Stimulated activated CD4-positive, alpha-beta T cell treated with anti-CD3 and anti-CD28 coated beads, Interleukin-15, amount 100 ng/mL, for 48 hours (primary cell): ENCODE measurements at places on chromosomes 6 and 20.

- DNase-seq, result no peak
These were observed 22.6 kb downstream of the BPIFB1 start for GRCh38 chr20:33305589-33306057.

- DNase-seq, result no peak
These were observed 54.4 kb upstream of the SIRPG start for GRCh38 chr20:1711826-1712601.

DNA sequence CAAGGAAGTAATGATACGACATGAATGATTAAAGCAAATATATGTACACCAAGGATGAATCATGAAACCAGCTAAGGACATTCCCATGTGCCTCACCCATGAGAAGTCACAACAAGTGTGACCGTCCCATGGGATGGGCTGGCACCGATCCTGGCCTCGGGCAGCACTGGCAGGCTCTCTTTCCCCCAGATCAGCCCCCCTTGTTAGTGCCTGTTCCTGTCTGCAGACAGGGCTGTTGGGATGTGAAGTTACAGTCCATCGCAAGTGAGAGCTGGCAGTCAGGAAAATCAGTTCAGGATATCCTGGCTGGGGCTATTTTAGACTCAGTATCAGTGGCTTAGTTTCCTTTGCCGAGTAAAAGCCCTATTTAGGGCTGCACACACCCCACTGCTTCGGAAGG is 129.2 kb upstream of the SNX9 start:
- no peak for DNase-seq

GRCh38 chr6:117739869-117740268 is 64.6 kb downstream of the NUS1 start:
- DNase-seq, result no peak

DNA sequence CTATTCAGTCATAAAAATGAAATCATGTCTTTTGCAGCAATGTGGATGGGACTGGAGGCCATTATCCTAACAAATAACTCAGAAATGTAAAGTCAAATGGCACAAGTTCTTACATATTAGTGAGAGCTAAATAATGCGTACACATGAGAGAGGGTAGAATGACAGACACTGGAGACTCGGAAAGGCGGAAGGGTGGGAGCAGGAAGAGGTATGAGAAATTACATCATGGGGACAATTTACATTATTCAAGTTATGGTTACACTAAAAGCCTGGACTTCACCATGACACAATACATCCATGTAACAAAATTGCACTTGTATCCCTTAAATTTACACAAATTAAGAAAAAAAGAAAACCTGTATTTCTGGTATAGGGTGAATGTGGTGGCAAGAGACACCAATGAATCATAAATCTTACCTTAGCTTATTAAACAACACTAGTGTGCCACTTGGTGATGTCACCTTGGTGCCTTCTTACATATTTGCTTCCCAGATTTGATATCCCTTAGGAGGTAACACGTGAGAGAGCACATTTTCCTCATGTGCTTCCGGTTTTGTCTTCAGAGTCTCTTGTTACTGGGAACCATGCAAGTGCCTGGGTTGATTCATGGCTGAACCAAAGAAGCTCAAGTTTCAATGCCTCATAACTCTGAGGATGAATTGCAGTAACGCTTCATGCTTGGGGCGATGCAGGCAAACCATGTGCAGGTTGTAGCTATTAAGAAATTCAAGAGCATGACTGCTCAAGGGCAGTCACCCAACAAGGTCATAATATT is 84.6 kb downstream of the DCDC2 start:
- DNase-seq, result no peak

DNA sequence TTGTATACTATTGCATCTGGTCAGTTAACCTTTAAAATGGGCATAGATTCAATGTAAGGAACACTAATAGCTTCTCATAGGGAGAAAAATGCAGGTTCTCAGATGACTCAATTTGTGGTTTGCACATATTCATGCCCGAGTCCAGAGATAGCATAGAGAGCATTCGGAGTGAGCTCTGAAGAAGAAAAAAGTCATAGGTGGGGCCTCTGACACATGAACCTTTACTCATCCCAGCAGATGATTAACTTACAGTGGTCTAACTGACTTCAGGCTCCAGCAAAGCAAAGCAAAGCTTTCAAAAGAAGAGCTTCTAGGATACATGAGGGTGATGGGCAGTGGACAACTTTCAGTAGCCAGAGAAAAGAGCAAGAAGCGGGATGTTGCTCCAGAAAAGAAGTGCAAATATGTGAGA is 55.3 kb upstream of the BTN3A2 start:
- no peak for DNase-seq

- no peak for DNase-seq
These were observed 3.9 kb downstream of the ATXN1 start for GRCh38 chr6:16757332-16757731.

- no peak for DNase-seq
These were observed 574.2 kb downstream of the KHDRBS2 start for GRCh38 chr6:61711849-61712248.

- no peak for DNase-seq
These were observed 32.1 kb downstream of the DAAM2 start for GRCh38 chr6:39824030-39824926.

DNA sequence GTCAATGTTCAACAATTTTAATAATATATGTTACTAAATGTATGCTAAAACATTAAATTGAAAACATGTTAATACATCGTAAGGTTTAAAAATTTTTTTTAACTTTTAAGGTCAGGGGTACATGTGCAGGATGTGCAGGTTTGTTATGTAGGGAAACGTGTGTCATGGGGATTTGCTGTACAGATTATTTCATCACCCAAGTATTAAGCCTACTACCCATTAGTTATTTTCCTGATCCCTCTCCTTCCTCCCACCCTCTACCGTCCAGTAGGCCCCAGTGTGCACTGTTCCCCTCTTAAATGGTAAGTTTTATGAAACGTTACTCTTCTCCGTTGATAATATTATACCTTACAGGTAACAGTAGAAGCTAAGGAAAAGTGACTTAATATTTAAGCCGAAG is 15.8 kb downstream of the PDE7B start:
- no peak for DNase-seq

DNA sequence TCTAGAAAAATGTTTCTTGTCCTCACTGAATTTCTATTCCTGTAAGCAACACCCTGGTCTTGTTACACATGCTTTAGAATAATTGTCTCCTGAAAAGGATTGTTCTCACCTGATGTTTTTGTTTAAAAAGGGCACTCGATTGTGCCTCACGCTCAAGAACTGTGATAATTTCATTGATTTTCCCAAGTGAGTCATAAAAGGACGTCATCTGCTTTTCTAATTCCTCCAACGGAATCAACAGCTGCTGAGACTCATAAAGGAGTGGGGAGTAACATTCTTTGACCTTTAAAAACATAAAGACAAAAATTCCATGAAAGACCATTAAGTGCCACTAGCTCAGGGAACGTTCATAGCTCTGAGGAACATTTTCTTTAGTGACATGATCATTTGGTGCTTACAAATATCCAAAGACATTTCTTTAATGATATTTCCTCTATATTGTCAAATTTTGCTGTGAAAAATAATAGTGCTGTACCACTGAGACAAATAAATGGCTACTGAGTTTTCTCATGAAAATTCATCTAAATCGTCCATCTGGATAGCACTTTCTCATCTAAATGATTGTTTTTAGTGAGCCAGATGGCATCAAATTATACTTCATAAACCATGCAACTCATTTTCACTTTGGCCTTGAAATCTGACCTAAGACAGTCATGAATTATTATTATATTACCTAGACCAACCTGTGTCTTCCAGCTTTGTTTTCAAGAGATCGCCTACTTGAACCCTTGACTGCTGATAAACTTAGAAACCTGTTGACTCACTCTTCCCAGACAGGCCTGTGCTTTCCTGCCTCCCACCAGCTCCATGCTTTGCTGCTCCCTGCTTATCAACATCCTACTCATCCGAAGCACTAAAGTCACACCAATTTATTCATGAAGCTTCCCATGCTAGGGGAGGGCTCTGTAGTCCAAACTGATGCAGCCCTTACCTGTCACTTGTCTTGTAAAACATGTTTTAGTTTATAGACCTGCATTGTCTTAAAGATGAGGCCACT is 178.2 kb downstream of the SYNE1 start:
- DNase-seq, result no peak

GRCh38 chr6:79373880-79374279 is 139.4 kb upstream of the HMGN3 start:
- no peak for DNase-seq

DNA sequence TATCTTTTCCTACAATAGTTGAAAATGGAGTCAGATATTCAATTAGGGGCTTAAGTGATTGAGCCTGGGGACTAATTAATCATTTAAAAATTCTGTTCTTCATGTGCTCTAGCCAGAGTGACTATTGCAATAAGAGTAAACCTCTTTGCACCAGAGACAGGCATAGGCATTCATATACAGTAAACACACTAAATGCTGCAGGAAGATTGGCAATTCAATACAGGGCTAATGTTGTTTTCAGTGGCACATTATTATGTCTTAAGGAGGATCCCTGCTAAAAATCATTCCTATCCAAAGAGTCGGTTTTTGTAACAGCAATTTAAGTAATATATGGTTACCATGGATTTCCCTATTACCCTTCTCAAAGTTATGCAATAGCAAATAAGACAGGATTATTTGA is 1.2 kb downstream of the PDE7B start:
- DNase-seq, result no peak

DNA sequence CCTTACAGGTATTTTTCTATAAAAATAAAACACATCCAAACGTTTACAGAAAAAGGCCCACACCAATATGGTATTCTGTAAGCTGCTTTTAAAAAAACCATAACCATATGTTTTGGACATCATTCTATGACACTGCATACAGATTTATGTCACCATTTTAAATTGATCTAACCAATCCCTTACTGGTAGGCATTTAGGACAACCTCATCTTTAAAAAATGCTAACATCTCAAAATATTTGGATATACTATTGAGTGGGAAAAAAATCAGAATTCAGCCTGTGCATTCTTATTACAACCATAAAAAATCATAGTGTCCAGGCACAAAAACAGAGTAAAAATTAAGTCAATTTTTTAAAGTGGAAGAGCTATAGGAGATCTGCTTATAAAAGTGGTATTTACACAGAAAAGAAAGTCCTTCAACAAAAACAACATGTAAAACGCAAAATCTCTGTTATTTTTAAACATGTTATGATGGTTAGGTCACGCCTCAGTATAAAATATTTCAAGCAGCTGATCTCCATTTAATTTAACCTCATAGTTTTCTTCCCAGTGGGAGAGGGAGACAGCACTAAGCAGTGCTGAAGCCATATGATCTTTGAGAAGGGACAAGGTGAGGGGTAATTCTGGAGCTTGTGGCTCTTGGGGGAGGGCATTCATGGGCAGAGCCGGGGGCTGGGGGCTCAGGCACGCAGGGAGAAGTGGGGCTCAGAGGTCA is 21.2 kb downstream of the TRAM2 start:
- no peak for DNase-seq

GRCh38 chr6:92047152-92047850 is 1372.1 kb downstream of the EPHA7 start:
- DNase-seq, result no peak

- no peak for DNase-seq
These were observed 23.0 kb upstream of the SLC22A7 start for GRCh38 chr6:43274916-43275597.

DNA sequence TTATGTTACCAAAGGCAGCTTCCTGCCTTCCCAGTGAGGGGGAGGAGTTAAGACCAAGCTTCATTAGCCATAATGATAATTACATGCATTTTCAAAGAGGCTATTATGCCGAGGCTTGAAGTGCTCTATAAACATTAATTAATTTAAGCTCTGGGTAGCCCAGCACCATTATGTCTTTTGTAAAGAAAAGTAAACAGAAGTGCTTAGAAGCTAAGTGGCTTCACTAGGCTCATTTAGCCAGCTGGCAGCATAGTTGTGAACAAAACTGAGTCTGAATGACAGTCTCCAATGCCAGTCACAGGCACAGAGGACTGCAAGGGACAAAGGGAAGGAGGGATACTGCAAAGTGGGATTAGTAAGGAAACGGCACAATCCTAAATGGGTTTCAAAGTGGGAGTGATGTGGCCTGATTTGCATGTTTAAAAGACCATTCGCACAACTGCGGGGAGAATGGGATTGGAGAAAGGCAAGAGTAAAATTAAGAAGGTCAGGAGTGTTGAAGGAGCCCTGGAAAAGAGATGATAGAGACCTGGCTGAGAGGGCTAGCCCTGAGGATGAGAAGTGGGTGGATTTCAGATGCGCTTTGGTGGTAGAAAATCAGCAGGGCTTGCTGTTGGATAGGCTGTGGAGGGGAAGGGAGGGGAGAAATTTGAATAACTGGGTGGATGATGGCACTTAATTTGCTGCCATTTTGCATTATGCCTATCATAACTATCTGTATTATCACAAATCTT is 20.1 kb upstream of the ISM1 start:
- no peak for DNase-seq

DNA sequence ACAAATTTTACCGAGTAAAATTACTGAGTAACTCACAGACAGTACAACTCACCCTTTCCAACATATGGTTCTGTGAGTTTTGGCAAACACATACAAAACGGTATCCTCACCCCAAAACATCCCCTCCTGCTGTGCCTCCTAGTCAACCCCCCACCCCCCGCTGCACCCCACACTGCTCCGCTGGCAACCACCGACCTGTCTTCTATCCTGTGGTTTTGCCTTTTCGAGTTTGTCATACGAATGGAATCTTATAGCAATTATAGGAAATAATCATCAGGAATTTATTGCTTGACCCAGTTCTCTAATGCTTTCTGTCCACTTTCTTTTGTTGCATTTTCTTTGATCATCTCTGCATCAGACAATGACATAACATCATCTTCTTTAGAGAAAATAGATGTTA is 312.3 kb downstream of the KIF16B start:
- DNase-seq, result no peak

- DNase-seq, result no peak
These were observed 25.8 kb upstream of the SLC9A8 start for GRCh38 chr20:49786668-49787370.

DNA sequence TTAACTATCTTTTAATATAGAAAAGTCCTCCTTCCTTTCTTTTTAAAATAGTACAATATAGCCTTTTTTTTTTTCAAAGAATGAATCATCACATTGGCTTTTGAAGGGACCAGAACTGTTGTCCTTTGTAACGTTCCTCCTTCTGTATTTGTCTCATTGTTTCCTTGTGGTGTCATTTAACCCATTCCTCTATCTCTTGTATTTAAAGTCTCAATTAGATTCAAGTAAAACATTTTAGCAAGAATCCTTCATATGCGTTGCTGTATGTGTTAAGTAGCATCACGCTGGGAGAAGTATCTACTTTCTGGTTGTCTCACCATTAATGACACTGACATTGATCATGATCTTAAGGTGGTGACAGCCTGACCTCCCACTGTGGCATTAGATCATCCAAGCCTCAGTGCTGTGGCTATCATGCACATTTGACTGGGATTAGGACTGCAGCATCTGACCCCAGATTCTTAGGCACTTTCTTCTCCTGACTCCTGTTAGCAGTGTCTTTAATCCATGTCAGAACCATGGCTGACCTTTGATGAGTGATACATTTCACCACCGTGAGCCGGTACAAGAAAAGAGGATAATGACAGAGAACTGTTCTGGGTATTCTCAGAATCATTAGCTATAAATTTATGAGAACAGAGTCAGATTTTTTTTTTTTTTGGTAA is 67.5 kb upstream of the TFB1M start:
- no peak for DNase-seq
